ENCODE measurements at places on chromosomes 12 and 14.

GRCh38 chr12:91080041-91080440 lies 22.2 kb upstream of the KERA start:
- no peak for DNase-seq

DNA sequence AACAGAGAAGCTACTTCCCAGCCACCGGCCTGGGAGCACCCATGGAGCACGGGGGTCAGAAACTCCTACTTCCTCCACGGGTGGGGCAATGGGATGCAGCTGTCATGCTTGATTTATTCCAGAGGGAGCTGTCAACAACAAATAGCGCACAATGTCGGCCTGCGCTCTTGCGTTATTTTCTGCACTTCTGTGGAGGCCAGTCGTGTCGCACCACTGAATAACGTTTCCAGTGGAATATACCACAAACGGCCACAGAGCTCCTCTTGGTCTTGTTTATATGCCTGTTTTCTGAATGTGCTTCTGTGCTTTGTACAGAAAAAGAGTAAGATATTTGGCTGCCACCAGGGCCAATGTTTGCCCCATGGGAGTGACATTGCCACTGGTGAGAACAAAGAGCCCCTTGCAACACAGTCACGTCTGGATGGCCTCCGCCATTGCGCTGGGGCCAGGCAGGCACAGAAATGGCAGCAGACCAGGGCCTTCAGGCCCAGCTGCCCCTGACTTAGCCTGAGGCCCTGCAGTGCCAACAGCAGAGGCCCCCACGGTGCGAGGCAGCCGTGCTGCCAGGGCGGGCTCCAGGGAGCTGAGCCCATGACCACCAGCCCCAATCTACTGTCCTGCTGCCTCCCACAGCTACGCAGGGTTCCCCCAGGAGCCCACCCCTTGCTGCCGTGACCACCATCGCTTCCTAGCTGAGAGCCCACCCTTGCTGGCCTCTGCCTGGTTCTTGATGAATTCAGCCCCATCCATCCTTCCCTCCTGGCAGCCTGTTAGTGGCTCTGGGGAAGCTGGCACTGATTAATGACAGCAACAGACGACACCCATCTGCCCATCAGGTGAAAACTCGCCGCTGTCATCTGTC lies 28.9 kb upstream of the TMEM179 start:
- DNase-seq, result no peak

DNA sequence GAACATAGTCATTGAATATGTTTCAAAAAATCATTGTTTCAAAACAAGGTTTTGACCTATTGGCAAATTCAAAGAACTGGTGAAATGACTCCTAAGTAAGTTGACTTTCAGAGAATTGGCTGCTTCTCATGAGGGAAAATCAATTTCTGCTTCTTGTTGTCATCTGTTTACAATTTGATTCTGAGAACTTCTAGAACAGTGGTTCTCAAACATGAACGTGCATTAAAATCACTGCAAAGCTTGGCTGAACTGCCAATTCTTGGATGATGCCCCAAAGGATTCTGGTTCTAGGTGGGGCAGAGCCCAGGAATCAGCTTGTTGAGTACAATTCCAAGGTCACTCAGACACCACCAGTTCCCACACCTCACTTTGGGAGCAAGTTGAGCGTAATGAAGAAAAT lies 83.9 kb downstream of the ZFP36L1 start:
- no peak for DNase-seq

DNA sequence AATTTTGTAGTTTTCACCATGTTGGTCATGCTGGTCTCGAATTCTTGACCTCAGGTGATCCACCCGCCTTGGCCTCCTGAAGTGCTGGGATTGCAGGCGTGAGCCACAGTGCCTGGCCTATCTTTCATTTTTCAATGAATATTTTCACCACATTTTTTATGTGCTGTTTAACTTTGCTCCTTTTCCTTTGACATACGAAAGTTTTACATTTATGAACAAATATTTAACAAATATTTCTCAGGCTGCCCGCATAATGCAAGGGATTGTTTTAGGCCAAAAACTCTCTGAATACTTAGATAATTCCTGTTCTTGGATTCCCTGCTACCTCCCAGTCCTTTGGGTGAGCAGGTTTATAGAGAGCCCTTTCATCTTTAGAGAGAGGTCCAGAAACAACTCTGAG lies 8.7 kb upstream of the CHST11 start:
- no peak for DNase-seq

- DNase-seq, result no peak
Measured at GRCh38 chr12:31278424-31278823, 47.5 kb downstream of the SINHCAF start.

- no peak for DNase-seq
Measured at GRCh38 chr12:108985750-108986149, 35.1 kb downstream of the SVOP start.

DNA sequence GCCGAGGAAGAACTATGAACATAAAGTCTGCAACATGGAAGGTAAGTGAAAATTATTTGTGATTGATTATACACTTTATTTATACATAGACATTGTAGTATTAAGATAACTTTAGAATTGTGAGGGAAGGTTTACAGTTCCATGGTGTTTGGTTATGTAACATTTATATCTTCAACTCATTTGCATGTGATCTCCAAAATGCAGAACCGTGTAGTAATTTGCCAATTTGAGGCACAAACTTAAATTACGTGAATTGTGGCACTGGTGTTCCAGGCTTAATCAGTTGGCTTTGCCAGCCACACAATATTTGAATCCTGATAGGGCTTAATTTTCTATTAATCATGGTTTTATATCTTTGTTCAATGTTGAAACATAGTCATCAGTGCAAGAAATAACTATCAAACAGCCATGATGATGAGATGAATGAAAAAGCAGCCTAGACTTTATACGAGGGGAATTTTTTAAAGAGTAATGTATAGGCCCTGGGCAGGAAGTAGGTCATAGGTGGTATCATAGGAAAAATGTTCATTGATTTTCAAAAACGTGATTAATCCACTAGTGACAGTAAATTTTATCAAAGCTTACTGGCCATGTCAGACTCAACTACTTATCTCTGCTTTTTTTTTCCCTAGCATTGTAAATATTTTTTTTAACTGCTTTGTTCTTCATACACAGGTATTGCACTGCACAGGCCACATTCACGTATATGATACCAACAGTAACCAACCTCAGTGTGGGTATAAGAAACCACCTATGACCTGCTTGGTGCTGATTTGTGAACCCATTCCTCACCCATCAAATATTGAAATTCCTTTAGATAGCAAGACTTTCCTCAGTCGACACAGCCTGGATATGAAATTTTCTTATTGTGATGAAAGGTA lies 31.7 kb downstream of the HIF1A start:
- DNase-seq, result no peak

DNA sequence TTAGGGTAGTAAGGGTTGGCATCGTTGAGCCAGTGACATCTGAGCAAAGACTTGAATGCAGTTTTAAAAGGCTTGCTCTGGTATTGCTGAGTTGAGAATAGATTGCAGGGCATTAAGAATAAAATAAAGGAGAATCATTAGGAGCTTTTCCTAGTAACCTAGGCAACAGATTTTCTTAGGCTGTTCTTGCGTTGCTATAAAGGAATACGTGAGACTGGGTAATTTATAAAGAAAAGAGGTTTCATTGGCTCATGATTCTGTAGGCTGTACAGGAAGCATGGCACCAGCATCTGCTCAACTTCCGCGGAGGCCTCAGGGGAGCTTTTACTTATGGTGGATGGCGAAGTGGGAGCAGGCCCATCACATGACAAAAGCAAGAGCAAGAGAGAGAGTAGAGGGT lies 97.4 kb downstream of the RAD51B start:
- DNase-seq, result no peak

DNA sequence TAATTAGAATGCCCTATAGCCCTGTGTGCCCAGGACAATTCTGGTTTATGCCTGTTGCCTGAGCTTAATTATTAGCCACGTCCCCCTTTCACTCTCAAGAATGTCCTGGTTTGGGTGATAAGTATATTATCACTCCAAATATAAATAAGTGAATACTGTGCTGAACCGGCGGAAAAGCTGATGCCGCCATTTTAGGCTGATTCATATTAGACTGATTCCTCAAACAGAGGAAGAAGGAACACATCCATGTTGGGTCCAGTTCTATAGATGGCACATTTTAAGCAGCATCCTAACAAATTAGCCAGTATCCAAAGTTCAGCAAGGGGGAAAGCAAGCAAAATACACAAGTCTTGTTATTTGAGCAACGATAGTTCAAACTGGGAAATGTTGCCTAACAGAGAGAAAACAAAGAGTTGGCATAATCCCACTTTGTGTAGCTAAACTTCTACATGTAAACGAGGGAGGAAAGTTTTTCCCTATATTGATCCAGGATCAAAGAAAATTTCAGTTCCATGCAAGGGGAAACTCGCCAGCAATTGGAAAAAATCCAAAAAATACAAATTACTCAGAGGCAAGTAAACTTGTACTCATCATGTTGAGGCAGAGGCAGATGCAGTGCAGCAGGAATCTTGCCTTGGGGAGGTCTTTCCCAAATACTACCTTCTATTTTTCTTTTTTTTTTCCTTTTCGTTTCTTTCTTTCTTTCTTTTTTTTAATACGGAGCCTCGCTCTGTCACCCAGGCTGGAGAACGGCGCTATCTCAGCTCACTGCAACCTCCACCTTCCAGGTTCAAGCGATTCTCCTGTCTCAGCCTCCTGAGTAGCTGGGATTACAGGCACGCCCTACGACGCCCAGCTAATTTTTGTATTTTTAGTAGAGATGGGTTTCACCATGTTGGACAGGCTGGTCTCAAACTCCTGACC lies 96.2 kb downstream of the ITPR2 start:
- no peak for DNase-seq

- DNase-seq, result no peak
Measured at GRCh38 chr14:69091695-69092094, 61.2 kb downstream of the DCAF5 start.

DNA sequence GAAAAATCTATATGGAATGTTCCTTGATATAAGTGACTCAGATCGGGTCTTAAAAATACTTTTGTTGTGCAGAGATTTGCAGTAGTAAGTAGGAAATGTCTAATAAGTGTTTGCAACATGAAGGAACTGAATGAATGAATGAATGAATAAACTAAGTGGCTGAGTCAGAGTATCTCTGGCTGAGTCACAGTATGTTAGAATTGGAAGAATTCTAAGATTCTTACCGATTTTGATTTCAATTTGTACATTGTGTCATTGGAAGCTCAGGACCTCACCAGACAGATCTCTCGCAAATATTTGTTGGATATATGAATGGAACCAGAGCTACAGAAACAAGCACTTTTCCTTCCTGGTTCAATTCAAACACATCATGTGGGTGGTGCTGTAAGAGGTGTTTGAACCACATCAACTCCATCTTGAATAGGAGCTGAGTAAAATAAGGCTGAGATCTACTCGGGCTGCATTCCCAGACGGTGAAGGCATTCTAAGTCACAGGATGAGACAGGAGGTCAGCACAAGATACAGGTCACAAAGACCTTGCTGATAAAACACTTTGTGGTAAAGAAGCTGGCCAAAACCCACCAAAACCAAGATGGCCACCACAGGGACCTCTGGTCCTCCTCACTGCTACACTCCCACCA lies 123.9 kb upstream of the FOXN3 start:
- DNase-seq, result peak; percentile 50

- DNase-seq, result no peak
Measured at GRCh38 chr12:104651811-104652210, 195.1 kb downstream of the CHST11 start.

- peak; percentile 77 for DNase-seq
Measured at GRCh38 chr14:32657081-32657480, 281.6 kb upstream of the NPAS3 start.

DNA sequence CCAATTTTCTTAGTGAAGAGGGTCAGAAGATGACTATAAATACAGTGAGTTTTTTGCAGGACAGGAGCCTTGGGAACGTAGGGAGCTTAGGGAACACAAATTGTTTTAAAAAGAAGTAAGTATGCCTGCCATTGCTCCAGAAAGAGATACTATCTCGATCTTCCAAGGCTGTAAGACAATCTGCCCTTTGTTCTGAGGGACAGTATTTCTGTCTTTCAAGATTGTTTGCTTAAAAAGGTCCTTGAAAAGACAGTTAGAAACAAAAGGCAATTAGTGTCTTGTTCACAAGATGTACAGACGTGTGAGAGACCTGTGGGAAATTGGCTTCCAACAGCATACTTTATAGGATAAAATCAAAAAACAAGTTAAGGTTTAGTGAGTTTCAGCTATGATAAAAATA lies 321.2 kb upstream of the FAR2 start:
- no peak for DNase-seq

DNA sequence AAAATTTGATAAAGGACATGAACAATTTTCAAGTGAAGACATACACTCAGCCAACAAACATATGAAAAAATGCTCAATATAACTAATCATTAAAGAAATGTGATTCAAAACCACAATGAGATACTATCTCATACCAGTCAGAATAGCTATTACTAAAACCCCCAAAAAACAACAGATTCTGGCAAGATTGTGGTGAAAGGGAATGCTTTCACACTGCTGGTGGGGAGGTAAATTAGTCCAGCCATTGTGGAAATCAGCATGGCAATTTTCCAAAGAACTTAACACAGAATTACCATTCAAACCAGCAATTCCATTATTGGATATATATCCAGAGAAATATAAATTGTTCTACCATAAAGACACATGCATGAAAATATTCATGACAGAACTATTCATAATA lies 18.7 kb upstream of the TAS2R14 start:
- DNase-seq, result no peak

- no peak for DNase-seq
Measured at GRCh38 chr14:90544566-90544965, 147.7 kb downstream of the CALM1 start.

- DNase-seq, result no peak
Measured at GRCh38 chr14:91250912-91251311, 6.4 kb upstream of the GPR68 start.

- DNase-seq, result no peak
Measured at GRCh38 chr14:23362200-23362599, 2.8 kb downstream of the EFS start.

DNA sequence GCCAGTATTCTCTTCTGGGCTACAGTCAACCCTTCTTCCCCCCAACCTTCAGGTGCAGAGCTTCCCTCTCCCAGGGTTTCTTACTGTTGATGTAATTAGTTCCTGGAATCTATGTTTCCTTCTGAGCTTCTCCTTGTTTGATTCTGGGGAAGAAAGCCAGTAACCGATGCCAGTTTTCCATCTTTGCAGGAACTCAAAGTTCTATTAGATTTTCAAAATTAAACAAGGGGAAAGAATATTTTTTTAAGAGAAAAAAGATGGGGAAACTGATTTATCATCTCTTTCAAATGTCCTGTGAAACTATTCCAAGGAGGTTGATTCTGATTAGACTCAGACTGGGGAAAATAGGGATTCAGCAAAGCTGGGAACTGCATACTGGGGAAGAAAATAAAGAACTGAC lies 17.9 kb upstream of the FAM234B start:
- DNase-seq, result no peak

DNA sequence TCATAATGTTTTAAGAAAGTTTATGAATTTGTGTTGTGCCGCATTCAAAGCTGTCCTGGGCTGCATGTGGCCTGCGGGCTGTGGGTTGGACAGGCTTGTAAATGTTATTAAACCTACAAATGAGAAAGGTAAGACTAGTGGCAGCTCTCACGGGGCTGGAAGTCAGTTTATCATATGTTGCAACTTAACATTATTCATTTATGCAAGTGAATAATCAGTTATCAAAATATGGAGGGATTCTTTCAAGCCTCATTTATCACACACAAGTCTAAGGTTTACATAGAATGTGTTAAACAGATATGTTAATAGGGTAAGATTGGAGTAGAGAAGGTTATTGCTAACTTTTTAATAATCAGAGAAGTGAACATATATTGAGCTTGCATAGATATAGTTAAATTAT lies 442.5 kb upstream of the RGS6 start:
- no peak for DNase-seq

GRCh38 chr12:108478611-108479206 lies 36.4 kb upstream of the FICD start:
- no peak for DNase-seq
